ENCODE measurements at places on chromosomes 2 and 18.

- DNase-seq, result no peak
Measured at GRCh38 chr2:84904717-84905174, 710 bp upstream of the TMSB10 start.

DNA sequence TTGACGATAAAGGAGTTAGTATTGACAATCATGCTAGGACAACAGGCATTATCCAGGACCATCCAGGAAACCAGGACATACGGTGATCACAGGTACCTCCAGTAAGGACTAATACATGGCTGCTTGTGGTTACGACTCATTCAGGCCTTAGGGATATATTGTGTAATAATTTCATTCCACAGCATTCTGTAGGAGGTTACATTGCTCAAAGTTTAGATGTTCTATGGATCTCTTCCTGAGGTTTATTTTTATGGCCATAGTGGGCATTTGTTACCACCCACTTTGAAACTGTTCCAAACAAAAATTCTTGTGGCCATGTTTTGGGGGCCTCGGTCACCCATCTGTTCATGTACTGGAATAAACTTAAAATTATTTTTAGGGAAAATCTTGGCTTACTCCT, 431.6 kb downstream of the METTL4 start:
- DNase-seq, result no peak

- DNase-seq, result no peak
Measured at GRCh38 chr18:3952031-3952430, 502.1 kb downstream of the TGIF1 start.

GRCh38 chr2:2771721-2772411, 440.8 kb upstream of the MYT1L start:
- DNase-seq, result no peak

DNA sequence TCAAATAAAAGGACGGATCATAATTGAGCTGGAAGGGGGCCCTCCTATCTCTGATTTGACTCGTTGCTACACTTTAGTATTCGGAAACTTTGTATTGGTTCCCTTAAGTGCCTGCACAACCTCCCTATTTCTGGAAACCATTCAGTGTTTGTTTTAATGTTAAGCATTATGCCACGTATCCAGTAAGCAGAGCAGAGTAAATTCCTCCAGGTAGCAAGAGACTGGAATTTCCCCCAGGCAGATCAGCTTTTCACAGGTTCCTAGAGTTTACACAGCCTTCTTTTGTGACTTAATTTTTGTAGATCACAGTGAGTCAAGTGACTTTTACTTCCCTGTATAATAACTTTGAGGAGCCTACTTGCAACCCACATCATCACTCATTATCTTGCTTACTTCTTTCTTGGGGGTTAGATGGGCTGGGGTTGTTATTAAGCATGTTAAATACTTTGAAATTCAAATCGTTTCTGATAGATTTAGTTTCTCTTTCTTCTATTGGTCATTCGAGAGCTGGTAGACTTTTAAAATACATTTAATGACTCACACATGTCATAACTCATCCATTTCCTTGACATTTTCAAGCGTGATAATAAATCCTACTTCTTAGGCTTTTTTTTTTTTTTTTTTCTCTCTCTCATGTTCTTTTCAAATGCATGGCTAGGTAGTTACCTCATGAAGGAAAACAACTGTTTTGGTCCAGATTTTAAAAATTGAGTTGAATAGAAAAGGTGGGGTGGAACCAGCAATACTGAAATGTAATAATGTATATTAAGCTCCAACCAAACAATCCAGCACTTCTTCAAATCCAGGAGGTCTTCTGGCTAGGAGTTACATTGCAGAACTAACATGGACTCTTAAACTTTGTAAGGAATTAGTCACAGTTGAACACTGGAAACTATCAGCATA, 219.3 kb downstream of the NEDD4L start:
- no peak for DNase-seq

DNA sequence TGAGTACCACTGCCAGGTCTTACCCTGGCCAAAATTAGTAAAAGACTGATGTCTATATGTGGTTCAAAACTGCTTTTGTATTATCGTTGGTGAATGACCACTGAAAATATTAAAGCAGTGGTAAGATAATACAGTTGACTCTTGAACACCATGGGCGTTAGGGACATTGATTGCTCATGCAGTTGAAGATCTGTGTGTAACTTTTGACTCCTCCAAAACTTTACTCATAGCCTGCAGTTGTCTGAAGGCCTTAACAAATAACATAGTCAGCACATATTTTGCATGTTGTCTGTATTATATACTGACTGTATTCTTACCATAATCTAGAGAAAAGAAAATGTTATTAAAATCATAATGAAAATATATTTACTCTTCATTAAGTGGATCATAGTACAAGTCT, 5.8 kb upstream of the ANKRD12 start:
- no peak for DNase-seq

GRCh38 chr2:45040786-45041185, 31.5 kb upstream of the SIX2 start:
- no peak for DNase-seq

- peak; percentile 99 for DNase-seq
Measured at GRCh38 chr2:174778085-174778981, 14.1 kb upstream of the CHRNA1 start.

DNA sequence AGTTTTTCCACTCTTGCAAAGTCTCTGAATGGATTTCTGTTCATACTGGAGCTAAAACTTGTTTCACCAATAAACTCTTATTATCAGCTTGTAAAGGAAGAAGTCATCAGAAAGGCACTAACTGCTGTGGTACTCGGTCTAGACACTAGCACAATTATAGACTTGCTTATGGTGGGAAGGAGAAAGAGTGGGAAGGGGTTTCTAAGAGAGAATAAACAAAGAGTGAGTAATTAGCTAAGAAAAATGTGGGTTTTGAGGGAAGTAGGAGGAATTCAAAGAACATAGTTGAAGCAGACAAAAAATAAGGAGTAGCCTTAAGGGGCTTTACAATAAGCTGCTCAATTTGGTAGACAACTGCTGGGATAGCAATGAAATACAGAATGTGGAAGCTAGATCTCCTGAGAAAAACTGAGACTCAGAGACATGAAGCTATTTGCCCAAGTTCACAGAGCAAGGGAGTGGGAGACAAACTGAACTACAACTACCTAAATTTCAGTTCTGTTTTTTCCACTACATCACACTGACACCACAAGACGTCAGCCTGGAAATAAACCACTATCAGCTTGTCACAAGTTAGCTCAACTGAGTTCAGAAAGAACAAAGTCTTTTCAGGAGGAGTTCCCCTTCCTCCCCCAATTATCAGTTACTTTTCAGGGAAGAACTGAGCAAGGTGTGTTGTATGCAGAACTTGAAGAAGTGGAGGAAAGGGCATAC, 59.7 kb downstream of the MAP4K3 start:
- no peak for DNase-seq

DNA sequence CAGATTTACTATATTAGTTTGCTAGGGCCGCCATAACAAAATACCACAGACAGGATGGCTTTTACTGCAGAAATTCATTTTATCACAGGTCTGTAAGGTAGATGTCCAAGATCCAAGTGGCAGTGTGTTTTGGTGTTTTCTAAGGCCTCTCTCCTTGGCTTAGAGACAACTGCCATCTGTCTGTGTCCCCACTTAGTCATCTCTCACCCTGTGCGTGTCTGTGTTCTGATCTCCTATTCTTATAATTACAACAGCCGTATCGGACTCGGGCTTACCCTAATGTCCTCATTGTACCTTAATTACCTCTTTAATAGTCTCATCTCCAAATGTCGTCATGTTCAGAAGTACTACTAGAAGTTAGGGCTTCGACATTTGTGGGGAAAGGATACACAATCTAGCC, 362.3 kb upstream of the CDH19 start:
- no peak for DNase-seq

DNA sequence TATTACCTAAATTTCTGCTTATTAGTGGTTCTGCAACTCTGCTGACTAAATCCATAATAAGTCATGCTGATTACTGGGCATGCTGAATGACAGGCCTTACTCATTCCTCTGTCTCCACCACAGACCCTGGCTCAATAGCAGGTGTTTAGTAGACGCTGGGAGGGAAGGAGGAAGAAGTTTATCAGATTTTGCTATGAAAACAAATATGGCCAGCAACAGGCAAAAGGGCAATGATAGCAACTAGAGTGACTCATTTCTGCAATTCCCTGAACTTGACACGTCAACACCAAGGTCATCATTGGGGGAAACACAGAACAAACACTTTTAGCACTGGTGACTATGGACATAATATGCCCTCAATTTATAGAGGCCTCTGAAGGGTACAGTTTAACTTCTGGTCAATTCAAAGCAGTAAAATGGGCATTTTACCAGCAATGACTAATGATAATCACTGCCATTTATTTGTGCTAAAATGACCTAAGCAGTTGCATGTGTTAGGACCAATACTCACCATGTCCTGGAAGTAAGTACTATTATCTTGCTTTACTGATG, 35.2 kb downstream of the TMEM163 start:
- no peak for DNase-seq

- peak; percentile 94 for DNase-seq
Measured at GRCh38 chr18:8615397-8616027, 6.3 kb downstream of the RAB12 start.

DNA sequence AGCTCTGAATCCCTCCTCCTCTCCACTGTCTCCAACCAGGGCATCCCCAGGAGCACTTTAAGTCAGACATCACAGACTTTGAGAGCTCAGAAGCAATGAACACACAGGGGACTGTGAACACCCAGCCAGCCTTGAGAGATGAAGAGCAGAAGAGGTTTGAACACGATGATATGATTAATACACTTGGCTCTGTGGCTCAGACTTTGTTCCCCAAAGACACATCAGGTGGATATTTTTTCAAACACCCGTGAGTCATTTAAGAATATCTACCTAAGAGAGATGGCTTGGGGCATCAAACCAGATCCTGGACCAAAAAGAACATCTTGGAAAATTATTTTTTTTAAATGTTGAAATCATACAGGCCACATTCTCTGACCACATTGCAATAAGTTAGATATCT, 134.9 kb upstream of the OTOS start:
- no peak for DNase-seq

DNA sequence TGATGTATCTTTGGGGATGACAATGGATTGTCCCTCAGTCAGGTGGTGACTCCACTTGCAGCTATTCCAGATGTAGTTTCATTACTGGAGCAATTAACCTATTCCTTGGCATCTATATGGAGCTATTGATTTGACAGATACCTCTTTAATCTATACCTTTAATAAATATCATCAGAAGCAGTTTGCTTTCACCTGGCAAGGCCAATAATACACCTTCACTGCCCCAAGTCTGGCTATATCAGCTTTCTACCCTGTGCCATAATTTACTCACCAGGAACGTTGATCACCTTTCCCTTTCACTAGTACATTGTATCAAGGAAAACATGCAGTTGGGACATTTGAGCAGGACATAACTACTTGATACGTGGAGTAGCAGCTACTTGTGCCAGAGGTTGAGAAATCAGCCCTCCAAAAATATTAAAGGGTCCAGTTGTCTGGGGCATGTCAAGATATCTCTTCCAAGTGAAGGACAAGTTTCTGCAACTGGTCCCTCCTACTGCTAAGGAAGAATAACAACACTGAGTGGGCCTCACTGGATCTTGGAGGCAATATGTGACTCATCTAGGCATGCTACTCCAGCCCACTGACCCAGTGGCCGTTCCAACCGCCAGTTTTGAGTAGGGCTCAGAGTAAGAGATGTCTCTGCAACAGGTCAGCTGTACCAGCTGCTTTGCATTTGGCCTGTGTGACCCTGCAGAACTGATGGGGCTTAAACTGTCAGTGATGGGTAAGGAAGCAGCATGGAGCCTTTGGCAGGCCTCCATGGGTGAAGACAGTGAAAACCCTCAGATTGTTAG, 67.0 kb downstream of the PSMG2 start:
- DNase-seq, result no peak

DNA sequence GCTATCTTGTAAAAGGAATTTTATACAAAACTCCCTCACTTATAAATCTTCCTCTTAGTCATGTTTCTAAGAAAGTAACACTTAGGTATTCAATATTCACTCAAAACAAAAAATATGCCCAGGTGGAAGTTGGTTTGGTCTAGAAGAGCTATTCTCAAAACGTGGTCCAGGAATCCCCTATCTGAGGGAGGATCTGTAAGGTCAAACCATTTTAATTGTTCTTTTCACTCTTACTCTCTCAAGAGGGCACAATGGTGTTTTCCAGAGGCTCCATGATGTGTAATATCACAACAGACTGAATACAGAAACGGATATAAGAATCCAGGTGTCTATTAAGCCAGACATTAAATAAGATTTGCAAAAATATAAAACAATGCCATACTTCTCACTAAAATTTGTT, 9.9 kb downstream of the MOB1A start:
- DNase-seq, result no peak

- DNase-seq, result no peak
Measured at GRCh38 chr2:167471734-167472133, 583.5 kb downstream of the XIRP2 start.

DNA sequence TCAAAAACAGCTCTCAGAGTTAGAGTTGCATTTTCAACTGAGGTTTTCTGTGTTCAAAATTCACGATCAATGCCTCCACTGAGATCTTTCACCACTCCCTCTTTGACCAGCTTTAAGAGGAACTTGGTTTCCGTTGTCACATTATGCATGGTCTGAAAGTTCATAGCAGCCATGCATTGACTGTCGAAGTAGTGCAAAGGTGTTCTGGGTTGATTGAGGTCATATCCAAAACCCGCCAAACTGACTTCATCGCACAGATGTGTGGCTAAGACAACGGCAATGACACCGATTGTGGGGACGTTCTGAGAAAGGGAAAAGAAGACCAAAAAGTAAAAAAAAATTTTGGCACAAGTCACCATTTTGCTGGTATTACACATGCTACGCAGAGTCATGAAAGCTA, 48.7 kb downstream of the ST3GAL5 start:
- DNase-seq, result no peak
